ENCODE measurements at places on chromosomes 16 and 17.

GRCh38 chr17:36001862-36002603 lies 680 bp upstream of the CCL15 start:
- no peak for DNase-seq

DNA sequence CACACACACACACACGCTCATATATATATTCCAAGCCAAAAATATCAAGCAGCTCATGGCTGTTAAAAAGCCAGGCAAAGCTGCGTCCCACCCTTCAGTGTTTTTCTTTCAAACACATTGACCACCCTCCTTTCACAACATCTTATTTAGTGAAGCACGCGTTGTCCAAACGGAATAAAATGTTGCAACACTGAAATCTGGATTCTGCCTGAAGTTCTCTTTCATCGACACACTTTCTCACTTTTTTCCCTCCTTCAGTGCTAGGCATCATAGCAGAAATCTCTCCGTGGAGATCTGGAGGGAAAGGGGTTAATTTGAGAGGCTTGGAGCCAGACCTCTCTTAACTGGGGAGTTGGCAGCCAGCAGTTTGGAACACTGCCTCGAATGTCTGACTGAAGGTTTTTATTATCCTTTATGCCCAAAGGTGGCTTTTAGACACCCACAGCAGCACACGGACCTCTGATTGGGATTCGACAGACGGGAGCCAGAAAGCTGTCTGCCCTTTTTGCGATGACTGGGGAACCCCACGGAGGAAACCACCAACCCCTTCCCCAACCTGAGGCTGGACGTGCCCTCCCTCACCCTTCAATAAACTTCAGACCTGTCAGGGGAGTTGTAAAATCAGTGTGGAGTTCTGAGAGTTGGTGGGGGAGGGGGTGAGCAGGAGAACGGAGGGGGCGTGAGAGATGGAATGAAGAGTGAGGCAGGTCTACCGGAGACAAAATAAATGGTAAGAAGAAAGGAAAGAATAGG lies 833.6 kb upstream of the SOX9 start:
- no peak for DNase-seq

GRCh38 chr17:15929941-15930340 lies 15.0 kb upstream of the ADORA2B start:
- DNase-seq = no peak

DNA sequence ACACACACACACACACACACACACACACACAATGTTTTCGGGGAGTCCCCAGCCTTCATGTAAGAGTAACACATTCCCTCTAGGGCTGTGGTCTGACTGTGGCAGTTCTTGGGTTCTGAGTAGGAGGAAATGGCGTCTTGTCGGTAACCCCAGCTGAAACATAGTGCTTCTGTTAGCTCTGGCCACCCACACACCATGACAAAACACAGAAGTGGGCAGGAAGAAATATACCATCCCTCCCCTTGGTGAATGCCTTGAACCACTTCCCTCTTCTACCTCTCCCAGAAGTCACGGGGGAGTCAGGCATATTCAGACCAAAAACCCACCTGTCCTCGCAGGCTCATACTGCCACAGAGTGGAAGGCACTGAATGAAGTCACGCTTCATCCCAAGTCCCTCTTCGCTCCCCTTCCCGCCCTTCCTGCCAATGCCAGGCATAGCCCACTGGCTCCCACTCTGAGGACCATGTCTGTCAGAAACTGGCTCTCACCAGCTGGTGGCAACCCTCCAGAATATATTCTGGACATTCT lies 11.5 kb downstream of the SLC35B1 start:
- DNase-seq = peak; percentile 69

DNA sequence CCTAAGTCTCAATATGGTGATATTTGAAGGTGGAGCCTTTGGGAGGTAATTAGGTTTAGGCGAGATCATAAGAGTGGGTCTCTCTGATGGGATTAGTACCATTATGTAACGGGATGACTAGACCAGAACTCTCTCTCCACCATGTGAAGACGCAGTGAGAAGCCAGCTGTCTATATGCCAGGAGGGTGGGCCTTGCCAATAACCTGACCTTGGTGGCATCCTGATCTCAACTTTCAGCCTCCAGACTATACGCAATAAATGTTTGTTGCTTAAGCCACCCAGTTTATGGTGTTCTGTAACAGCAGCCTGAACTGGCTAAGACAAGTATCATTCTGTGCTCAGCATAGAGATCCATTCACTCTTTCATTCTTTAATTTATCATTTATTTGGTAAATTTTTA lies 167.2 kb upstream of the CDH11 start:
- no peak for DNase-seq

DNA sequence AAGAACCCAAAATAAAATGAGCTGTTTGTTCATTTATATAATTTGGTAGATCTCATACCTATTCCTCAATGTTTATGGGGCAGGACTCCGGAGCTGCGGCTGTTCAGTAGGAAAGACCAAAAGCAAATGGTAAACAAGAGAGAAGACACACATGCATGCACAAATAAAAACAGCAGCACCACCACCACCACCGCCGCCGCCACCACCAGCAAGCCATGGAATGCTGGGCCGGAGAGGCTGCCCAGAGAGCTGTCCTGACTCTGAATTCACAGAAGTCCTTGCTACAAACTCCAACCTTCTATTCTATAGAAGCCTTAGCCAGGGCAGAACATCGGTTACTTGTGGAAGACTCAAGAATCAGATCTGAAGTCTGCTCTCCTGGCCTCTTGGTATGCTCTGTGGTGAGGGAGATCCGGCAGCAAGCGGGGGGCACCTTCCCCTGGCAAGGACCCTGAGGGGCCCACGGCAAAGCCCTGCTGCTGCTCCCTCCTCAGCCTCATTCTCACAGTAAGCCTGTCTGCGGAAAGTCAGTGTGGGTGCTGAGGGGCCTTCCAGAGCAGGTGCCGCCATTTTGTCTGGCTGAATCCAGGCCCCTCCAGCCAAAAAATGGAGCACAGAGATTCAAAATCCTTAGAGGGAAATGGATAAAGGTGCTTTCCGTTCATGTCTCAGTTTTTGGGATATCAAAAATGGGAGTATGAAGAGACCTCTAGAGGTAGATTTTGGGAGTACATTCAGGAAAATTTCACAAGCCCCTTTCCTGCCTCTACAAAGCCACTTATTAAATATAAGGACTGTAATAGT lies 6.4 kb upstream of the FOXJ1 start:
- DNase-seq = no peak

DNA sequence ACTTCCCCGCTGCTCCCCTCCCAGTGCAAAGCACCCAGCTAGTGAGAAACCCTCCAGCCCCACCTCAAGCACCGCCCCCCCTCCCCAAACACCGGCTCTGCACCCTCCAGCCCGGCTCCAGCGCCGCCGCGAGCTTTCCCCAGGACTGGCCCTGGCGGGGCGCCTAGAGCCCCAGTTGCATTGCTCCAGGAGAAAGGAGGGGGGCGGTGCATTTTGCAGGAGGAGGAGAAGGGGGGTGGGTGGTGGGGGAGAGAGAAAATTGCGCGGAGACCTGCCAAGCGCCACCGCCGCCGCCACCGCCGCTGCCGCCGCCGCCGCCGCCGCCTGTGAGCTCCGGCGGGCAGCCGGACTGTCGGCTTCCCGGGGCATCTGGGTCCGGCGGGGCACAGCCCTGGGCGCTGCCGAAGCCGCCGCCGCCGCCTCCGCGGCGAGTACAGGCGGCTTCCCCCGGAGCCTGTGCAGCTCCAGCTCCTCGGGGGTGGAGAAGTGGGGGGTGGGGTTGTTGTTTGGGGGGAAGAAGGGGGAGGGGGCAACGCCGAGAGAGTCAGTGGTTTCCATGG lies 333 bp upstream of the NOG start:
- no peak for DNase-seq

DNA sequence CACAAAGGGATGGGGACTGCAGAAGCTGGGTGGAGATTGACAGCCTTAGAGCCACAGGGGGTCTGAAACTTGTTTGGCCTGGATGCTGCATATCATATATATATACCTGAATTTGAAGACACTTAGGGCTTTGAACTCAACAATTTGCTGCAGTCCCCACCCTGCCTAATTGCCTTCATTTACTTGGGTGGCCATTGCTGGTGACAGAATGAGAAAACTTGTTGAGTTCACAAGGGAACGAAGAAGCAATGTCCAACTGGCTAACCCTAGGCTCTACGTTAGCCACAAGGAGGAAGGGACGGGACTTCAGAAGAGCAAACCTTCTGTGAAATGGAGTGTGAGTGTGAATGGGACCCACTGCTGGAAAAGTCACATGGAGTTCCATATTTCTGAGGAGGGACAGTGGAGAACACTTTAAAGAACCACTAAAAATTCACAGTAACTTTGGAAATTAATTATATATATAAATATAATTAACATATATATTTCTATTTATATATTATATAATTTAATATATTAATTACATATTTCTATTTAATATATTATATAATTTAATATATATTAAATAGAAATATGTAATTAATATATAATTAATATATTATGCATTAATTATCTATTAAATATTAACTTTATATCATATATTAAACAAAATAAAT lies 215.3 kb upstream of the SOX9 start:
- DNase-seq = no peak

GRCh38 chr16:75702242-75702641 lies 981 bp upstream of the DUXB start:
- DNase-seq = no peak
